ENCODE measurements at places on chromosomes 3 and 15.

GRCh38 chr15:79376383-79376782, 55.8 kb upstream of the MINAR1 start:
- DNase-seq, result no peak

GRCh38 chr3:45472795-45473194, 84.4 kb downstream of the LARS2 start:
- no peak for DNase-seq

DNA sequence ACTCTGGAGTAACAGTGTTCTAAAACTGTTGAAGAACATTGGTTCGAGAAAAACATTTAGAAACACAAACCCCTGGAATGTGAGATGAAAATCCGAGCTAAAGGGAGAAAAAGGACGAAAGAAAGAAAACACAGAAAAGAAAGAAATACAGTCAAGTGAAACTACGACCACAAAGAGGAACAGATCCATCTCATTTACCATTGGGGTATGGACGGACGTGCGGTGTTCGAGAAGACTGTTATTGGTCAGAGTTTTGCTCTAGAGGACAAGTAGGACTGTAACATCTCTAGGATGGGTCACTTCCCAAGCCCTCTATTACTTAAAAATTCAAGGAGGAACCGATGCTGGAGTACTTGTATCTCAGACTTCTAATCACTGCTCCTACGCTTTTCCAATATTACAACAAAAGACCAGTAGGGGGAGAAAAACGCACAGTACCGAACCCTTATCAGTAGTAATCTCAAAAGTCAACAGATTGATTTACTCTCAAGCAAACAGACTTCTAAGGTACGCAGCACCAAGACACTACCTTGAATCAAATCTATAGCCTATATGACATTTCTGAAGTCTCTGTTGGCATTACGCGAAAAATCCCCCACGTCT, 1.1 kb upstream of the PIK3CA start:
- DNase-seq, result peak; percentile 64

GRCh38 chr3:47890126-47890827, 87.3 kb downstream of the DHX30 start:
- no peak for DNase-seq

DNA sequence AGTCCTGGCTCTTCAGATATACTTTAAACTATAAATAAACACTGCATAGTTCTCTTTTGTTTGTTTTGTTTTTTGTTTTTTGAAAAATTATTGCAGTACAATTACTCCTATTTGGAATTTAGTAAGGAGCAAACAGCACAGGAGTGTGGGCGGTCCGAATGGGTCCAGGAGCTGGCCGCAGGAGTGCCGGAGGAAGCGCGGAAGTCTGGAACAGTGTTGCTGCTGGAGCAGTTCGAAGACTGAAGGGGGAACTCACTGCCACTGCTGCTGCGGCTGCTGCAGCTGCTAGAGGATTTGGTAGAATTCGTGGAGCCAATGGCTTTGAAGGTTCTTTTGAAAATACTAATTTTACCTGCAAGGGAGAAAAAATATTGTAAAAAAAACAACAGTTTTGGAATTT, 329.9 kb downstream of the ZNF385D start:
- no peak for DNase-seq

- DNase-seq, result no peak
Observed at GRCh38 chr3:73137736-73138403, 76.4 kb downstream of the EBLN2 start.

DNA sequence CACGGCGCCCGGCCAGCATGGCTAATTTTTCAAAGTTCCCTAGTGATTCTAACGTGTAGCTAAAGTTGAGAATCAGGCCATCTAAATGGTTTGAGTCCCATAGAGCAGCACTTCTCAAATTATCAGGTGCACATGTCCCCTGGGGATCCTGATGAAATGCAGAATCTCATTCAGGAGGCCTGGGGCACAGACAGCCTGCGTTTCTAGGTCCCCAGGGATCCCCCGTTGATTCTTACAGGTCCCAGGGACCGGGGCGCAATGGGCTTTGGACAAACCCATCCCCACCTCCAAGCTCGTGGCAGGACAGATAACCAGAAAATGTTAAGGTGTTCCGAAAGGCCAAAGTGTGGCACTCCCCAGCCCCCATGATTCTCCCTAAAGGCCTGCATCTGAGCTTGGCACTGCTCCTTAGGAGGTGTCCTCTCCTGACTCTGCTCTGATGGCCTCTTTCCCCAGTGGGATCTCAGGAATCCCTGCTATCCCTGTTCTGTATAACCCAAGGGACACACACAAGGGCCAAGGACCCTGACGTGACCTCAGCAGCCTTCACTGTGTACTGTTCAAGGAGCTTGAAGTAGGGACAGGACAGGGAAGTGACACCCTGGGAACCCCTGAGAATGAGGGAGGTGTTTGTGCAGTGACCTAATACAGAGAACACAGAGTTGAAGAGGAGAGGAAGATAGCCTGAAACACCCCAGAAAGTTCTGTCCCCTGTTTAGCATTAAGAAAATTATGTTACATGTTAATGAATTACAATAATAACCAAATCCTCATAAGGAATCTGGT, 8.0 kb downstream of the LRRK1 start:
- no peak for DNase-seq

- no peak for DNase-seq
Observed at GRCh38 chr15:90037961-90038631, 37.0 kb downstream of the ZNF710 start.

Data from NCI-H2107 (cell line).